HFFc6 (cell line): ENCODE measurements at places on chromosomes 3 and 15. TPM values are rescaled to one million over a fixed set of nuclear protein-coding genes. Genes with fewer than 3 reads are reported as not detected.

GRCh38 chr15:62672268-62672667 lies 370.3 kb upstream of the TPM1 start:
- H3K27me3 ChIP-seq: 0 out of 2 replicates have a peak, but pooled peaks cover 1% of the 10 kb centered on the region
- H3K4me3 ChIP-seq: no peak overlapping the region
- peak; percentile 3 for DNase-seq
- H3K36me3 ChIP-seq: peaks cover 36% of the 10 kb centered on the region
- peaks cover 10% of the 10 kb centered on the region for H3K4me1 ChIP-seq

The PXYLP1 gene
- 4.4 to 5.4 TPM (median 4.5 TPM) in 3 replicates for total RNA-seq

GRCh38 chr15:42836251-42836650 lies 84.3 kb downstream of the TTBK2 start:
- peaks cover 4% of the 10 kb centered on the region; the same call in 1 of the 2 replicates for H3K36me3 ChIP-seq
- no peak overlapping the region for H3K27ac ChIP-seq
- no peak overlapping the region for H3K4me3 ChIP-seq
- no peak for DNase-seq

DNA sequence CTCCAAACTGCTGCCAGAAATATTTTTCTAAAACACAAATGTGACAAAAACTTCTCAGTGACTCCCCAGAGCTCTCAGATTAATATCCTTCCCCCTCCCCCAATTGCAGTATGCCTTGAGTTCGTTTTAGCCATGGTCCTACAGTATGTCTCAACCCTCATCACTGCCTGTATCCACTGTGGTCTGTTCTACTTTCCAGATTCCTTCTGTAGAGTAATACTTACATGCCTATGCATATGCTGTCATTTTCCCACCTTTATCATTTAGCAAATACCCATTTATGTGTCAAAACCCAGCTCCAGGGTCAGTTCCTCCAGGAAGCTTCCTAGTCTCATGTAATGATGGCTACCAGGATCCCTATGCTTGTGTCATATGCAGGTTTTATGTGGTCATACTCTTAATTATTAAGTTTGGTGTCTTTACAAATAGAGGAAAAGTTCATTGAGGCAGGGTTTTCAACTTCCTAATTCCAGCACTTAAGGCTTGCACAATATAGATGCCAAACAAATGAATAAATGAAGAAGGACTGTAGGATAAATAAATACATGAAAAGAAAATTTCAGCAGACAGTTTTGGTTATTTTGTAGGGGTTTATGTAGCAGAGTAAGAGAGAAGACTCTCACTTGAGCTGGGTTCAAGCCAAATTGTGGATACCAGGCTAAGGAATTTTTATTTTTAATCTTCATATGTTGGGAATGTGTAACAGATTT lies 170.8 kb downstream of the ALCAM start:
- peaks cover 72% of the 10 kb centered on the region for H3K36me3 ChIP-seq
- H3K4me3 ChIP-seq: no peak overlapping the region; the same call in 1 of the 2 replicates
- peaks cover 5% of the 10 kb centered on the region; the same call in 1 of the 2 replicates for H3K27me3 ChIP-seq

DNA sequence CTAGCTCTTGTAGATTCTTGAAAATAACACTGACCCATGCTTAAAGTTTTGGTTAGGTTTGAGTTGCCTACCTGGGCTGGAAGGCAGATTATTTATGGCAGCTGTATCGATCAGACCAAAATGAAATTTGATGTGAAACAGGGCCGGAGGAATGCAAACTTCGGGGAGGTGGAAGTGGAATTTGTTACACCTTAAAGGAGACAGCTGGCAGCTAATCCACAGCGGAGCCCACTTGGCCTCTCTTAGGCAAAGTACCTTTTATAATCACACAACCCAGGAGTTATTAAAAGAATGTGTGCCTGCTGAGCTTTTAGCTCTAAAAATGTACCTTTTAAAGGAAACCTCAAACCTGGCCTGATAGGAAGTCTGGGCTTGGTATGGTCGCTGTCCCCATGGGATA lies 250.9 kb upstream of the TPM1 start:
- H3K36me3 ChIP-seq: peaks cover 5% of the 10 kb centered on the region
- H3K27ac ChIP-seq: no peak overlapping the region
- peaks cover 24% of the 10 kb centered on the region for H3K4me1 ChIP-seq
- H3K4me3 ChIP-seq: no peak overlapping the region
- no peak for DNase-seq
- peaks cover 5% of the 10 kb centered on the region for H3K27me3 ChIP-seq

DNA sequence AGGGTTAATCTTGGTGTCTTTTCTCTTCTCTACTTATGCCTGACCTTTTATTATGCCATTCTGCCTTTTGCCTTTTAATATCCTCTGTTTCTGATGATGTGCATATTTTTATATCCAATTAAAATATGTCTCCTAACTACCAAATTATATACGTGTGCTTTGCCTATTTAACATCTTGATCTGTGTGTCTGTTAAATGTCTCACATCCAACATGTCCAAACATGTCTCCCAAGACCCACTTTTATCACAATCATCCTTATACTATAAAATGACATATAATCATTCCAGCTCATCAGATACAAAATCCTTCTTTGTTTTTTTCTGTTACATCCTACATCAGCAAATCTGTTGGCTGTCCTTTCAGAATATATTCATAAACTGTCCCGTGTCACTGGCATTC lies 539.5 kb downstream of the ZPLD1 start:
- no peak for DNase-seq
- H3K4me3 ChIP-seq: no peak overlapping the region
- H3K27ac ChIP-seq: no peak overlapping the region

The ACOX2 gene
- 11.9 to 15.4 TPM (median 12.1 TPM) in 3 replicates for total RNA-seq

GRCh38 chr15:68584756-68585573 lies 6.2 kb downstream of the CORO2B start:
- peak overlapping the region; percentile 7; the same call in 1 of the 2 replicates for H3K4me3 ChIP-seq
- H3K36me3 ChIP-seq: no peaks in the 10 kb centered on the region
- no peak for DNase-seq
- peaks cover 74% of the 10 kb centered on the region for H3K4me1 ChIP-seq
- H3K27me3 ChIP-seq: no peaks in the 10 kb centered on the region; the same call in 1 of the 2 replicates

DNA sequence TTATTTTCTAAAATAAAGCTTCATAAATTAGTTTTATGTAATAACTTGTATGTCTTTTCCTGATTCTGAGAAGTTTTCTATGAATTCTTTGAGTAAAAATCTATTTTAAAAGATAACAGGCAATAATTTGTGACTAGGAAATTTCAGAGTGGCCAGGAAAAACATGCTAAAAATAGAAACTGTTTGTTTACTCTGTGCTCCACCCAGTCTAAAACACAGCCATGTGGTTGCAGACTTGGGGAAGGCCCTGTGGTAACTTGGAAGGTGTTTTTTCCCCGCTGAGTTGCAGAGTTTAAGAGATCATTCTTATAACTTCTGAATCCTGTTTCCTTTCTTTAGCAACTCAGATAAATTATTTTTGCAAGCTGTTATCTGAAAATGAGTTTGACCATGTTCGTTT lies 21.9 kb downstream of the PLCL2 start:
- peaks cover 47% of the 10 kb centered on the region for H3K4me1 ChIP-seq
- H3K27ac ChIP-seq: peak overlapping the region; percentile 28; the same call in 1 of the 2 replicates
- H3K27me3 ChIP-seq: no peaks in the 10 kb centered on the region; the same call in 1 of the 2 replicates

The GUCA1C gene
- total RNA-seq: not detected in 3 replicates

DNA sequence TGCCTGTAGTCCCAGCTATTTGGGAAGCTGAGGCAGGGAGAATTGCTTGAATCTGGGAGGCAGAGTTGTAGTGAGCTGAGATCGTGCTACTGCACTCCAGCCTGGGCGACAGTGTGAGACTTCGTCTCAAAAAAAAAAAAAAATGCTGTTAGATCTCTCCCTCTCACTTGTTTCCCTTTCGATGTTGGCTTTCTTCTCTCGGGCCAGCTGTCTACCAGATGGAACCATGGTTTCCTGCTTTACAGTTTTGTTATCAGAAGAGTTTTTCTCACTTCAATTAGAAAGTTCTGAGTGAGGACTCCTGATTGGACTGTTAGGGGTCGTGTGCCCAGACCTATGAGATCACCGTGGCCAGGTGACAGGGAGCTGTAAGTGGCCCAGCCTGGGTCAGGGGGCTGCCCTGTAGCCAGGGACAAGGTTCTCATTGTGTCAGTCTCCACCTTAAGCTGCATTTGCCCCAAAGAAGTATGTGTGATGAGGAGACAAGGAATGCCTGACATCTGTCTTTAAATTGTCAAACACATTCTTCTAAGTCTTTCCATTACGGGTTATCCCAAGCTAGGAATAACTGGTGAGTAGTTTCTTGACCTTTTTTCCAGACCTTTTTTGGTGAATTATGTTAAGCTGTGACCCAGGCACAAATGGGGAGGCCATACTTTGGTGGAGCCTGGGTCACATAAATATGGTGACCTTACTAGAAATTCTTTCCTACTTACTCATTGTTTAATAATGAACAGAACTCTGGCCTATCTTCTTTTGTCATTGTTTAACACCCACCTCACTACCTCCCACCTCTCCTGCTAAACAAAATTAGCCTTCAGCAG lies 25.2 kb downstream of the SNAPC5 start:
- peaks cover 15% of the 10 kb centered on the region for H3K4me1 ChIP-seq
- peak; percentile 9 for DNase-seq
- no peaks in the 10 kb centered on the region for H3K36me3 ChIP-seq
- no peaks in the 10 kb centered on the region for H3K27me3 ChIP-seq
- peak overlapping the region; percentile 72 for H3K27ac ChIP-seq
- no peak overlapping the region; the same call in 1 of the 2 replicates for H3K4me3 ChIP-seq

- no peak overlapping the region for H3K4me3 ChIP-seq
- no peaks in the 10 kb centered on the region for H3K36me3 ChIP-seq
- H3K4me1 ChIP-seq: peaks cover 10% of the 10 kb centered on the region
Measured at GRCh38 chr3:23396746-23397145, 193.6 kb downstream of the UBE2E2 start.

- peak; percentile 55 for DNase-seq
- no peak overlapping the region for H3K27ac ChIP-seq
- peaks cover 6% of the 10 kb centered on the region for H3K27me3 ChIP-seq
- H3K36me3 ChIP-seq: no peaks in the 10 kb centered on the region
Measured at GRCh38 chr15:72599855-72600464, 54.5 kb upstream of the GOLGA6B start.

The ARGFX gene
- not detected in 3 replicates for total RNA-seq

GRCh38 chr3:177382944-177383343 lies 185.7 kb upstream of the TBL1XR1 start:
- no peaks in the 10 kb centered on the region for H3K27me3 ChIP-seq
- no peak overlapping the region for H3K4me3 ChIP-seq

DNA sequence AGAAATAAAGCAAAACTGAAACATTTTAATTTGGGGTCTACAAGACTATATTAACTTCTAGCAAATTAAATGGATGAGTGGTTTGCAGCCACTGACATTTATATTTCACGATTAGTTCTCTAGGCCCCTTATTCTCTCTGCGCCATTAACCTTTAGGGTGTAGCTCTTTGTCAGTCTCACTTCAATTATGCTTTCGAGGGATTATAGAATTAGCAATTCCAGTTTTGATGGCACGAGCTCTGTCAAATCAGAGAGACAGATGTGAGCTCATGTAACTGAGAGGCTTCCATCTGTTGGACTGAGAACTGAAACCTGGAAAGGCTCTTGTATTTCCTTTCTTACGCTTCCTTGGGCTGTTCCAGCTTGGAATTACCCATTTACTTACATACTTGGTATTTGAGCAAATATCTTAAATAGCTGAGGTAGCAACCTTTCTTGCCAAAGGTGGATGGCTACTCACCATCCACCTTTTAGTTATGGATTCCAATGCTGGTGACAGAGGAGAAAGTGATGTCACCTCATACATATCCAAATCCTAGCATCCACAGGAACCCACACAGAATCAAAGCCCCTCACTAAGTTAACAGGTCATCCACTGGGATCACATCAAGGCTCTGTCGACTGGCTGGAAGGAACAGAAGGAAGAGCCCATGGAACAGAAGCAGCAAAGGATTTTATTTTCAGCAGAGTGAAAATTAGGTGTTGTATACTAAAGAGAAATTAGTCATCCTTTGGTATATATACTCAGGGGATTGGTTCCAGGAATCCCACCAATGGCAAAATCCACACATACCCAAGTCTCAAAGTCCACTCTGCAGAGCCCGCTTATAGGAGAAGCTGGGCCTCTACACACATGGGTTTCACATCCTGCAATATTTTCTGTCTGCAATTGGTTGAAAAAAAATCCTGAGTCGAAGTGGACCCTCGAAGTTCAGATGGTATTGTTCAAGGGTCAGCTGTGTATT lies 20.8 kb downstream of the VGLL4 start:
- peaks cover 1% of the 10 kb centered on the region for H3K27me3 ChIP-seq
- no peak overlapping the region for H3K4me3 ChIP-seq
- no peak for DNase-seq
- H3K4me1 ChIP-seq: peaks cover 93% of the 10 kb centered on the region
- H3K36me3 ChIP-seq: peaks cover 44% of the 10 kb centered on the region

The WDR93 gene
- 0.21 TPM in 1 of 3 replicates, not detected in the others for total RNA-seq

GRCh38 chr3:144351011-144351410 lies 379.4 kb downstream of the DIPK2A start:
- no peaks in the 10 kb centered on the region for H3K4me1 ChIP-seq
- no peak overlapping the region for H3K4me3 ChIP-seq
- no peak overlapping the region for H3K27ac ChIP-seq
- H3K27me3 ChIP-seq: no peaks in the 10 kb centered on the region
- no peaks in the 10 kb centered on the region for H3K36me3 ChIP-seq

The IL20RB gene
- total RNA-seq: 0.66 to 1.5 TPM (median 1.4 TPM) in 3 replicates

- no peaks in the 10 kb centered on the region for H3K27me3 ChIP-seq
- no peak for DNase-seq
- no peak overlapping the region for H3K4me3 ChIP-seq
- H3K27ac ChIP-seq: no peak overlapping the region
- no peaks in the 10 kb centered on the region for H3K4me1 ChIP-seq
- H3K36me3 ChIP-seq: no peaks in the 10 kb centered on the region
Measured at GRCh38 chr3:117836296-117836695, 1126.7 kb downstream of the TUSC7 start.

GRCh38 chr3:113274425-113275257 lies 63.3 kb downstream of the BOC start:
- H3K4me1 ChIP-seq: peaks cover 31% of the 10 kb centered on the region
- no peak overlapping the region for H3K4me3 ChIP-seq
- no peaks in the 10 kb centered on the region for H3K36me3 ChIP-seq
- no peak overlapping the region; the same call in 1 of the 2 replicates for H3K27ac ChIP-seq

- H3K36me3 ChIP-seq: peaks cover 12% of the 10 kb centered on the region; the same call in 1 of the 2 replicates
- peaks cover 10% of the 10 kb centered on the region for H3K4me1 ChIP-seq
- H3K27me3 ChIP-seq: peaks cover 22% of the 10 kb centered on the region
- DNase-seq: peak; percentile 65
- H3K27ac ChIP-seq: no peak overlapping the region
- no peak overlapping the region for H3K4me3 ChIP-seq
Measured at GRCh38 chr15:57537072-57537471, 54.6 kb upstream of the MYZAP start.

The CSPG5 gene
- 0.05 to 0.15 TPM in 2 of 3 replicates, not detected in the other for total RNA-seq

The UBXN7 gene
- total RNA-seq: 61.0 and 65.8 TPM in 2 replicates

DNA sequence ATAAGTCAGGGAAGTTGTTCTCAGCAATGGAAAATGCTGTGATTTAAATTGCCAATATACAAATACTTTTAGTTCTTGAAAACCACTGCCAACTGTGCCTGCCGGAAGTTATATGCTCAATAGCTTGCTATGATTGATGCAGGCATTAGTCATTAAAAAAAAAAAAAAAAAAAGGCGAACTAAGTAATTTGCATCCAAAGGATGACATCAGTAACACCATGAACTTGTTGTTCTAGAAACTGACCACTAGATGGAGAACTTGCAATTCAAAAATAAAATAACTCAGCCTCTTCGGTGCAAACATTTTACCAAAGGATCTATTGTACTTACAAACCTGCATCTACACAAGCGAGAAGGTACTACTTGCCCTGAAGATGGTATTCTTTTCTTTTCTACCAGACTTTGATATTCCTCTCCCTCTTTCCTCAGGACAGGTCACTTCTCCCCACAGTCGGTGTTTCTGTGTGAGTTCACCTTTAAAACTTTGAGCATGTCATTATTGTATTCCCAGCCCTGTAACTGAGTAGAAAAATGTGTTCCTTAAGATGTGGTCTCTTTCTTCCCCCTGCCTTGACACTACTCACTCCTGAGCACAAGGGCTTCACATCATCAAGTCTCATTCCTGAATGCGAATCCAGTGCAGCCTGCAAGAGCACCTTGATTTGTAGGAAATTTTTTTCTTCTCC lies 115.0 kb upstream of the VEPH1 start:
- peaks cover 25% of the 10 kb centered on the region for H3K4me1 ChIP-seq
- DNase-seq: peak; percentile 73
- H3K36me3 ChIP-seq: no peaks in the 10 kb centered on the region
- H3K27ac ChIP-seq: no peak overlapping the region
- H3K27me3 ChIP-seq: peaks cover 5% of the 10 kb centered on the region; the same call in 1 of the 2 replicates
